Skin of body (tissue), 3 donors: ENCODE measurements at places on chromosomes 4 and X. TPM values are rescaled to one million over a fixed set of nuclear protein-coding genes. Genes with fewer than 3 reads are reported as not detected.

GRCh38 chr4:132108784-132109183, 1040.3 kb upstream of the PCDH10 start:
- no peak for DNase-seq

DNA sequence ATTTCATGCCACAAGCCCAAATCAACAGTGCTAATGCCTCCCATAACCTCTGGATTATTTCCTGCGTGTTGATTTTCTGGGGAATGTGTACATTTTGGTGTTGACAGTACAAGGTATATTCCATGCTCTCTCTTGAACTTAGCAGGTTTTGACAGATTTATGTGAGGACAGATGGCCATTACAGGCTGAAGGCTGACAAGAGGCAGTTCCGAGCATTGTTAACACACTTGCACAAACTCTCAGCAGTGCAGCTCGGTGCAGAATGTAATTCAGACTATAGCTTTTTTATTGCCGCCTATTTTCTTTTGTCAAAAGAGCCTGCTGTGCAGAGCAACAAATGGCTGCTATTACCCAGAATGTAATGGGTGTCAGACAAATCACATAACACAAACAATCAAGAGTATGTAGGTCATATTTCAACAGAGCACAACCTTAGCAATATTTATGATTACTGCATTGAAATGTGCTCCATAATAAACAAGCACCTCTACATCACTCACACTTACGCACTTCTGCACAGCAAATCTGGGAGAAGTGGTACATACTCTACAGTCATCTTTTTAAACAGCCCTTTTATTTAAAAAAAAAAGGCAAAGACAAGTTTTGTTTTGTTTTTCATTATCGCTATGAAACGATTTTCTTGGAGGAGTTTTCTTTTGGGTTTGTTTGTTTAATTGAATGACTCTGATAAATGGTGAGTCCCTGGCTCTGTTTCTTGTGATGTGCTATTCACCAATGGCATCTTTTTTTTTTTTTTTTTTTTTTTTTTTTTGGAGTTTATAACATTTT, 71.6 kb downstream of the PPARGC1A start:
- no peak for DNase-seq

The ZNF141 gene
- 34.9 TPM for total RNA-seq

DNA sequence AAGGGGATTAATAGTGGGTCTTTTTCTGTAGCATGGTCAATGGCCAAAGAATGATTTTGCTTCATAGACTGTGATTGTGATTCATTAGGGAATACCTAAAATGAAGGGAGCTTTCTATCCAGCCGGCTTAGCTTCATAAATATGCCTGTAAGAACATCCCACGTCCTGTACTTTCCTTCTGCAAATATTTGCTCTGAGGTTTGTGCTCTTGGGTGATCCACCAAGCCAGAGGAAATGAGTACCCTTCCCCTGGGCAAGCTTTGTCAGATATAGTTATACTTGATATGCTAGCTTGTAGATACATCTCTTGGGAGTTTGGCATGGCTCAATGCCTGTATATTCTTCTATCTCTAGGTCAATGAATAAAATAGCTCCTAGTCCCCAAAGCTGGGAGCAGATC, 28.2 kb upstream of the SPARCL1 start:
- DNase-seq, result no peak

The UCHL1 gene
- total RNA-seq, result 12.2 TPM

GRCh38 chr4:31918891-31919290, 1198.7 kb downstream of the PCDH7 start:
- no peak for DNase-seq

The CTPS2 gene
- 24.3 TPM for total RNA-seq

The CENPI gene
- total RNA-seq, result 8.9 TPM

DNA sequence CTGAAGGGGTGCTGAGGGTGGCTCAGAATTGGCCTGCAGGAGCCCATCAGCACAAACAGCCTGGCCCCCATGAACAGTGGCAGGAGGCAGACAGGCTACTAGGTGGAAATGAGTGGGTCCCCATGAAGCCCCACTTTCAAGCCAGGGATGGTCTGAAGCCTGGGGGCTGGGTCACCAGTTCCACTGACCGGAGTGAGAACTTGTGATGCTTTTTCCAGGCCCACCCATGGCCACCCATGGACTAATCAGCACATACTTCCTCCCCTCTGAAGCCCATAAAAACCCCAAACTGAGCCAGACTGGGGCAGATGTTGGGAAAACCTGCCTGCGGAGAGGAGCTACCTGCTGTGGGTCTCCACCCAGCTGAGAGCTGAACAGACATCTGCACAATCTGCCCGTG, 284.1 kb downstream of the EVC2 start:
- DNase-seq, result no peak

- peak; percentile 89 for DNase-seq
Observed at GRCh38 chr4:16677001-16677944, 221.2 kb downstream of the LDB2 start.

The DCK gene
- total RNA-seq, result 25.3 TPM

- no peak for DNase-seq
Observed at GRCh38 chr4:121977251-121978171, 25.7 kb upstream of the TRPC3 start.

The COX7B2 gene
- not detected for total RNA-seq

The CENPVL3 gene
- not detected for total RNA-seq

The ADD1 gene
- total RNA-seq, result 159 TPM

DNA sequence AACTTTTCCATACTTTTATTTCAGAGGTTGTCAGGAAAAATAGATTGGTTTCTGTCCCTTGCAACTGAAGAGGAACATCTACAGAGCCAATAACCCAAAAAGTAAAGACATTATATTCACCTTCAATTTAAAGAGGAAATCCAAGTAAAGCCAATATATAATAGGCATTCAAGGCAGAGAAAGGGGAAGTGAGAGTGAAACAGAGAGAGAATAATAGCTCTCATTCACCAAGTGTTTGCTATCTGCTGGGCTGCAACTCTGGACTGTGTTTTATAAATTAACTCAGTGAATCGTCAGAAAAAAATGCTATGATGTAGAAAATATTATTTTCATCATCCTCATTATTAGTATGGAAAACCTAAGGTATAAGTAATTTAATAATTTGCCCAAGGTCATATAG, 448.5 kb downstream of the TRAM1L1 start:
- DNase-seq, result no peak

DNA sequence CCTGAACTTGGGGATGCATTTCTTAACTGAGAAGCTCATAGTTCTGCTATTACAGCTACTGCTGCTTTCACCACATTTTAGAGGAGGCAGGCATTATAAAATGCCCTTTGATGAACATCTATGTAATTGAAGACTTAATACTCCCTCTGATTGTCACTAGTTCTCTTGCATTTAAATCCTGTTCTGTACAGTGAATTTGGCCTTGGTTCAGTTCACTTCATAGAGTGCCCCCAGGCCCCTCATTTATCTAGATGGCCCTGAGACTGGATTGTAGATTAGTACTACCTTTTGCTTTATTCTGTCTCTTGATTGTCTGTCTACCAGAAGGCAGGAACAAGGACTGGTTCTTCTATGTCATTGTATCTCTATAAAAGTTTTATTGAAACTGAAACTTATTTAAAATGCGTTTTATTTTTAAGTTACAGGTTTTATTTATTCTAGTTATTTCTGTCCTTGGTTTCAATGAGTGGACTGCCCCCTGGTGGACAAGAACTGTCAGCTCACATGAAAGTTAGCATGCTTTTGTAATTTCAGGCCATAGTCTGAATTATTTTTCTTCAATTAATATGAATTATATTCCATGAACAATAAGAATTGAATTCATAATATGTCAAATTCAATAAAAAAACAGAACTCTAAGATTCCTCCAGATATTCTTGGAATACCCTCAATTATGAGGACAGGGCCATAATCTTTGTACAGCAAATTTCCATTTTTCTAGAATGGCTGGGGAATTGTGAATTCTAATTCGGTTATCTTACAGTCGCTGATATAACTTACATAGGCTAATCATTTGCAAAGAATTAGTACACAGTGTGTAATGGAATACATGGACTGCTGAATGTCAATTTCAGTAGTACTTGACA, 47.2 kb upstream of the TMEM33 start:
- peak; percentile 17 for DNase-seq

DNA sequence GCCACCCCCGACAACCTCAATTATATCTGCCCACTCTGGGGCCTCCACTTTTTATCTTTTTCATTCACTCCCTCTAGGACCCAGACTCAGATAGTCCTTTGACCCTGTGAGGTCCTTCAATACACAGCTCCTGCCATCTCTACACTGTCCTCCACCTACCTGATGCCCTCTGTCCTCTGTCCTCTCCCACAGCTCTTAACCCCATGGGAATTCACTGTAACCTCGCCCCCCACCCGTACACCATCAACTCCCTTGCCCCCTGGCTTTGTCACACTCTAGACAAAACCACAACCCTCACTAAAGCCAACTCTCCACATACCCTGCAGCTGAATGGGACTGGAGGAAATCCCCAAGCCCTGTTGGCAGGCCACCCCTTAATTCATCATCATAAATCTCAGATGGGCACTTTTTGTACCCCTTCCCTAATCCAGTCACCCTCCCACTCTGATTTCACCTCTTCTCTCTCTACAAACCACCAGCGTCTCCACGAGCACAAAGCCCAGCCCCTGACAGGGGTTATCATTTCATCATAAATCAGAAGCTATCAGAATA, 52.3 kb upstream of the ENPP6 start:
- DNase-seq, result no peak

DNA sequence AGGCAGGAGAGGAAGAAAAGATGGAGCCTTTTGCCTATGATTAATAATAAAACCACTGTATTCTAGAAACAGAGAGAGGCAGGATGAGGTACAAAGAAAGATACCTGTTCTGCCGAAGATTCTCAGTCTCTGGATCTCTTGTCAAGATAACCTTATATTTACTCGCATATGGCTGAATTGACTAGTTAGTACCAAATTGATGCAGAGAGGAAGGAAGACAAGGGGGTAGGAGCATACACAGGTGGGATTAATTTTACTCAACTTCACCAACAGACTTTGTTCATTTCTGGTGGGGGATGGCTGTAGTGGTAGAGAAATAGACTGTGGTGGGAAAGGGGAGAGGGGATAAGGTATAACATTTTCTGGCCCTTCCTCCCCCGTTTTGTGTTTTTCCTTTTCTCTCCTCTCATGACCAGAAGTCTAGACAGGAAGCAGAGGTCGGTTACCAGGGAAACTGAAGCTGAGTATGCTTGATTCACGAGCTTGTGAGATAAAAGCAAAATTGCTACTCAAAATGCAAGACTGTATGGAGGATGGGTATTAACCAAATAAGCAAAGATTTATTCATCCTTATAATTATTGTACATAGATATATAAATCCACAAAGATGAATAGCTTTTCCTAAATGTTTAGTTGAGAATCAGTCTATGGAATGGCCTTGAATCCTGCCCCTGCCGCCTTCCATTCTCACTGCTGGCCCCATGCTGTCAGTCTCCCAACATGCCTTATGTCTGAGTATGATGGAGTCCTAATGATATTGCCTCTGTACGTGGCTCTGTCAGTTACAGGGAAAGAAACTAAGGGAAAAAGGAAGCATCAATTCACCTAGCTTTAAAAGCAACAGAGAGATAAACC, 17.8 kb upstream of the PAGE2B start:
- no peak for DNase-seq

DNA sequence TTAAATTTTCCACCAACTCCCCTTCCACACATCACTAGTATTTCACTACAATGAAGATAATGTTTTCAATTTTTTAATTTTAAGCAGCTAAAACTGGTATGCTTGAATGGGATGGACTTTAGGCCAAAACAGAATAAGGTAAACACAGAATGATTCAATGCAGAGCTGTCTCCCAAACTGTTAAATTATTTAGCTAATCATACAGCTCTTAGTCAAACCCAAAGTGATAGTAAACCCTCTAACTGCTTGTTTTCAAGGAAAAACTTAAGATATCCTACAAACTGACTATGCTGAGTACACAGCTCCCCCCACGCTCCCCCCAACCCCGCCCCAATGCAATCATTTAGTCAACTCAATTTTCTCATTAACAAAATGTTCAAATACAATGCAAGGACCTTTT, 30.2 kb downstream of the CNOT6L start:
- DNase-seq, result no peak

GRCh38 chr4:169271692-169272007, 894 bp upstream of the SH3RF1 start:
- no peak for DNase-seq

- DNase-seq, result no peak
Observed at GRCh38 chrX:43469391-43470054, 186.6 kb upstream of the MAOA start.

- no peak for DNase-seq
Observed at GRCh38 chr4:5973033-5973432, 45.2 kb downstream of the C4orf50 start.

- DNase-seq, result peak; percentile 24
Observed at GRCh38 chr4:169566021-169566818, 46.2 kb downstream of the NEK1 start.

DNA sequence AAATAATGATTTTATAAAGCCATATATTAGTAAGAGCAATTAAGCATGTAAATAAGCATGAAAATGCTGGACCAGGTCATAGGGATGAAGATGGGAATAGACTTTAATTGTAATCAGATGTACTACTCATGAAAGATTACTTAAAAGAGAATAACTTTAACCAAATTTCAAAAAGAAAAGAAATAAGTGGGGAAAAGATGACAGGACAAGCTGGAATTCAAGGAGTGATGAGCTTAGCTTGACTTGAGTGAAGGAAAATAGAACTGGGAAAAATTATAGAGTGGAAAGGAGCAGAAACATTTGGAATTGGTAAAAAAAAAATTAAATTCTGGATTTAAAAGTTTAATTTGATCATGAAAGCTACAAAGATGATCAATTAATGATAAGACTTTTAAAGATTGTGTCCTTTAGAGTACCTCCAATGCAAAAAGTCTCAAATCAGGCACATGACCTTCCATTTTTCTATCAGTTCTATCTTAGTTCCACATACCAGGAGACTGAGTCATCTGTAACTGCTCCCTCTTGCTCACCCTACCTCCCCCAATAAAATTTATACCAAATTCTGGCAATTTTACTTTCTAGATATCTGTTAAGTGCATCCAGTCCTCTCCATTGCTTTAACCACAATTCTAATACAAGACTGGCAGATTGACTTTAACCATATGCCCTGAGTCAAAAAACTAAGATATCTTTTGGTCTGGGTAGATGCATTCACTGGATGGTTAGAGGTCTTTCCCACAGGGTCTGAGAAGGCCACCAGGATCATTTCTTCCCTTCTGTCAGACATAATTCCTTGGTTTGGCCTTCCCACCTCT, 56.4 kb upstream of the SLIT2 start:
- peak; percentile 21 for DNase-seq

- peak; percentile 26 for DNase-seq
Observed at GRCh38 chr4:1010395-1011021, 918 bp upstream of the FGFRL1 start.

The CLCN5 gene
- total RNA-seq, result 18.9 TPM

The P2RY10 gene
- 1.3 TPM for total RNA-seq

DNA sequence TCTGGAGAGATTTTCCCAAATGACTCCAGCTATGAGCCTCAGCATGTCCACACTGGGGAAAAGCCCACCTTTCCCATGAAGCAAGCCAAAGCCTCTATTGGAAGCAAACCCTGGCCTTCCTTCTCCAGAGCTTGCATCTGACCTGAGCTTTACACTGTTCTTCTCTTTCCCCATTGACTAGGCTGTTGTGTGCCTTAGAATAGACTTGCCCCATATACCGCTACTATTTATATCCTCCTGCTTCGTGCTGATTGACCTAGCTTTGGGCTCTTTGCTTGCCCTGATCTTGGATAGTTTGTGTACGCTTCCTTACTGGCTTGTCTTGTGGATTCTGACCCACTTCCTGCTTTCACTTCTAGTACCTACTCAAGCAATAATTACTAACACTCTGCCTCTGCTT, 30.9 kb downstream of the FAM9B start:
- no peak for DNase-seq

GRCh38 chr4:173397604-173398003, 1.3 kb downstream of the SCRG1 start:
- no peak for DNase-seq

GRCh38 chr4:136637071-136637777, 895.1 kb downstream of the PCDH18 start:
- no peak for DNase-seq
